NCI-H82 (cell line): ENCODE measurements at places on chromosomes 7 and 10.
A peak's percentile ranks its signal among the peaks of the same experiment; 100 is the strongest.

GRCh38 chr10:27614776-27615175 is 110.7 kb downstream of the RAB18 start:
- no peak for DNase-seq

DNA sequence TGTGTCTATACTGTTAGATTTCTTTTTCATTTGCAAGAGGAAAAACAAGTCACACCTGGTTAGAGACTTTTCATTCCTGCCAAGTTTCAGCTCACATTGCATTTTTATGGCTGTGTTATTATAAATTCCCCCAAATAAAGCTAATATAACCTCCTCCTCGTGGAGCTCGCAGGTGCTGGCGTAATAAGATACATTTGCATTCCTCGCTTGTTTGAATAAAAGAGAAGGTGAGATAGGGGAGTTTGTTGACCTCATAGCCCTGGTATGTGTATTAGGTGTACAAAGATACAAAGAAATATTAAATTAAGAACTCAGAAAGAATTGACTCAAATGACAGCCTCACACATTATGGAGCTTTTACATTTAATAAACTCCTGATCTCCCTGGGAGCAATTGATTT is 257.7 kb upstream of the SP8 start:
- no peak for DNase-seq

GRCh38 chr7:17302575-17303142 is 4.2 kb downstream of the AHR start:
- DNase-seq, result no peak

DNA sequence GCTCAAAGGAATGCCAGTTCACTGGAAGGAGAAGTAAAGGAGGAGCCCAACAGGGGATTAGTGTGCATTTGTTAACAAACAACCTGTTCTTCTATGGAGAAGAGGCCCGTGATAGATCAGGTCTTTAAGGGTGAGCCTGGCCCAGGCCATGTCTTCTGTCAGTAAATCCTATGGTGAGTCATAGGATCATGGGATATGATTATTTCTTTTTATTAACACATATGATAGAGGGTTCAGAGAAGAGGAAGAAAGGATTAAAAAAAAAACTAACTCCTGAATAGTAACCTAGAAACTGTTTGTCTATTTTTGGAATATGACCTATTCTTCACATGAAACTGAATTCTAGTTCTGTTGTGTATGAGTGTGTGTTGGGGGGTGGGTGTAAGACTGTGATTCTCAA is 70.4 kb downstream of the GPR158 start:
- no peak for DNase-seq

GRCh38 chr10:3452173-3452626 is 279.6 kb upstream of the PITRM1 start:
- no peak for DNase-seq

GRCh38 chr10:91901784-91902677 is 7.3 kb downstream of the FGFBP3 start:
- no peak for DNase-seq

- DNase-seq, result no peak
Measured at GRCh38 chr10:72242675-72243074, 26.6 kb upstream of the ASCC1 start.

DNA sequence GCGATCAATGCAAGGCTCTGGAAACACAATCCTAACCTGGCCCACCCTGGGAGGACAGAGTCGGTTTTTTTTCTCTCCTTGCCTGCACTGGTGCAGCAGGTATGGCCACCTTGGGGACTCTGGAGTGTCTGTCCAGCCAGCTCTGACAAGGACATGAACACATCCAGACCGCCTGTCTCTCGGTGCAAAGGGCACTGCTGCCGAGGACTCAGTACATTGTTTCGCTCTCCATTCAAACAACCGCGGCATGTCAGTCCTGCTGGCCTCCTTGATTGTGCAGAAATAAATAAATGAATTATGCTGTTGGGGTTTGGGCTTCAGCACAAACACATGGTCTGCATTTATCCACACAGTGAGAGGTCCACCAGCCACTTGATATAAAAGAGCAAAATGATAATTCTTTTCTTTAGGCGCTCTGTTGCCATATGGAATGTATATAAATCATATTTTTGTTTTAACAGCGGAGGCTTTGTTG is 565.2 kb downstream of the KCNMA1 start:
- DNase-seq, result no peak

GRCh38 chr10:19971343-19972052 is 155.3 kb downstream of the PLXDC2 start:
- DNase-seq, result peak; percentile 13

DNA sequence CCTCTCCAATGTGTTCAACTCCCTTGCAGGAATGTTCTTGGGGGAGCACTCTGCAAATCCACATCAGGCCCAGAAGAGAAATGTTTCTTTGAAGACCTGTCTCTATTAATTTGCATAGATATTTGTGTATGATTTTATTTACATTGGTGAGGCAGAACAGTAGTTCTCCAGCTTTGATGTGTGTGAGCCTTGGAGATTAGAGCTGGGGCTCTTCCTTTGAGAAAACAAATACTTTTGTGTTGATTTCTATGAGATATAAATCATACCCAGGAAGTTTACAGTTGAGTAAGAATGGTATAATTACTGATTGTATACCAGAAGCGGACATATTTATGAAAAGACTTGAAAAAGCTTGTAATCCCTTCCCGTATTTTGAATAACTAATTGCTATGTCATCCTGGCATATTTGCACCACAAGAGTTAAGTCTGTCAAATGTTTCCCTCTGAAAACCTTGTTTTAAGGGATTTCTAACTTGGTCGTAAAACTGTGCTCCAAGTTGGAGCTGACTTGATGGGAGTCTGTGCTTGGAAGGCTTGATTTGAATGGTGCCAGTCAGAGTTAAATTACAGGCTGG is 468.5 kb downstream of the LRMDA start:
- DNase-seq, result no peak

DNA sequence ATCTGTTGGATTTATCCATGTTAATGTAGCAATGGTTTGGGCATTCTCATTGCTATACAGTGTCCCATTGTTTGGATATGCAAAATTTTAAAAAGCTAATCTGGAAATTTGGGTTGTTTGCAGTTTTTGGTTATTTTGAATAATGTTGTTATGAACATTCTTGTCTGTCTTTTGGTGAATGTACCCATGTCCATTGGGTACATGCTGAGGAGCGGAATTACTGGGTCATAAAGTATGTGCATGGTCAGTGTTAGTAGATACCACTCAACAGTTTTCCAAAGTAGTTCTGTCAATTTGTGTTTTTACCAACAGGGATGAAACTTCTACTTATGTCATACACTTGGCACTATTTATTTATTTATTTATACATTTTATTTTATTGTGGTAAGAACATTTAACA is 153.9 kb downstream of the LRMDA start:
- no peak for DNase-seq

DNA sequence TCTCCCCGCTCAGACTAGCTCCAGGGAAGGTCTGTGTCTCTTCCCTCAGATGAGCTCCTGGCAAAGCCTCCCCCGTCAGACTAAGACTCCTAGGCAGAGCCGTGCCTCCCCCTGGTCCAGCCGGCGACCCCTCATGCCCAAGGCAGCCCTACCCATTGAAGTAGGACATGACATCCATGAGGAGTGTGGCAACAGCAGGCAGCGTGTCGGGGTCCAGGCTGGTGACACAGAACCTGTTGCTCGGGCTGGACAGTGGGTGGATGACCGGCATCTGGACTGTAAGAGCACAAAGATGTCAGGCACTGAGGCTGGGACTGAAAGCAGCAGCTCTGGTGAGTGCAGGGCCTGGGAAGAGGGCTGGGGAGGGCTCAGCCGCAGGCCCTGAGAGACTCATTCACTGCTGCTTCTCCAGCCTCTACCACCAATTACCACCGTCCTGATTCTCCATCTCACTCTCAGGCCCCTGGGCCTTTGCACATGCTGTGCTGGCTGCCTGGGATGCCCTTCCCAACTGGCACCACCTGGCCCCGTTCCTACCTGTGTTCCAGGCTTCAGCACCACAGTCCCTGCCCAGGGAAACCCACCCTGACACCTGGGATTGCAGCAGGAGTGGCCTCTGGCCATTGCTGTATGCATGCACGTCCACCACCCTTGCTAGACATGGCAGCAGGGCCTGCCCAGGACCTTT is 2.8 kb downstream of the PVRIG start:
- DNase-seq, result no peak

GRCh38 chr10:3758491-3758970 is 26.5 kb downstream of the KLF6 start:
- no peak for DNase-seq

GRCh38 chr7:29345590-29345989 is 151.0 kb downstream of the CHN2 start:
- peak; percentile 70 for DNase-seq

- no peak for DNase-seq
Measured at GRCh38 chr7:115976651-115977050, 53.9 kb downstream of the TFEC start.

- peak; percentile 88 for DNase-seq
Measured at GRCh38 chr10:68208424-68209042, 23.4 kb downstream of the ATOH7 start.

GRCh38 chr10:20709708-20710107 is 187.4 kb downstream of the NEBL start:
- no peak for DNase-seq

GRCh38 chr10:29555091-29555745 is 79.6 kb downstream of the SVIL start:
- no peak for DNase-seq

DNA sequence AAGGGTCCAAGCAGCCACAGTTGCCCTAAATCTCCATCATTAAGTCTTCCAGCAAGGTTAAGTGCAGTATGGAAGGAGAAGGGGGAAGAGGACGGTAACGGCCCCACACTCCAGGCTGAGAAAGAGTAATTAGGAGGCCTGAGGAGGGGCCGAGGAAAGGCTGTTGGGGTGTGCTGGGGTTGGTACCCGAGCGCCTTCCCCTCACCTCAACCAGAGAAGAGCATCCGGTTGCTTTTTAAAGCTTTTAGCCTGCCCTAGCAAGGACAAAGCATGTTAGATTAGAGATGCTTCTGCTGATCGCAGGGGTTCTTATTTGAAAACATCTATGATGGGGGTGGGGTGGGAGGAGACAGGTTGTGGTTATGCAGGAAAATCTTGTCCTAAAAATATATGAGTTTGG is 9.0 kb upstream of the ZSCAN21 start:
- DNase-seq, result no peak

- no peak for DNase-seq
Measured at GRCh38 chr7:23893176-23893941, 183.3 kb downstream of the STK31 start.

DNA sequence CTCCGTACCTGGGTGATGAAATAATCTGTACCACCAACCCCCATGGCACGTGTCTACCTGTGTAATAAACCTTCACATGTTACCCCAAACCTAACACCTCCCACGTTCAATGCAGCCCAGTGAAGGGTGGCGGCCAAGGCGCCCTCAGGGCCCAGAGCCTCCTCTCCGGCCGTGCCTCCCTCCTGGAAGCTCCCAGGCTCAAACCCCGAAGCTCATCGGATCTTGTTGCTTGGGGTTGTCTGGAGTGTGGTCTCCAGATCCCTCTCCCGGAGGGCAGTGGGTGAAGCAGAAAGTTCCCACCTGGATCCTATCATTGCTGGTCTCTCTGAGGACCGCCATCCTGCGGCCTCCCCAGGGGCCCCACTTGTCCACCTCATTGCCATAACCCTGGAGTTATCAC is 9.4 kb upstream of the KNDC1 start:
- no peak for DNase-seq

- DNase-seq, result no peak
Measured at GRCh38 chr7:44193011-44193802, 4.0 kb upstream of the GCK start.

DNA sequence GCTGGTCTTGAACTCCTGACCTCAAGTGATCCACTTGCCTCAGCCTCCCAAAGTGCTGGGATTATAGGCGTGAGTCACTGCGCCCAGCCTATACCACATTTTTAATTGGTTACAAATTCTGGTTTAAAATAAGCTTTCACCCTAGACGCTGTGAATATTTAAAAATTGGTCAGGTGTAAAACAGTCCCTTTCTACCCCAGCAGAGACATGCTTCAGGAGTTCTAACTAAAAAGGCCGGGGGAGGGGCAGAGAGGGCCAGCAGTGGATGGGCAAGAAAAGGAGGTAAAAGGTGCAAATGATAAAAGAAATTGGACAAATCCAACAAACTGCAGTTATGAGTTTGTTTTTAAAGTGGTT is 70.0 kb downstream of the WAPL start:
- DNase-seq, result no peak

GRCh38 chr7:157518514-157519175 is 181.8 kb downstream of the DNAJB6 start:
- DNase-seq, result no peak

DNA sequence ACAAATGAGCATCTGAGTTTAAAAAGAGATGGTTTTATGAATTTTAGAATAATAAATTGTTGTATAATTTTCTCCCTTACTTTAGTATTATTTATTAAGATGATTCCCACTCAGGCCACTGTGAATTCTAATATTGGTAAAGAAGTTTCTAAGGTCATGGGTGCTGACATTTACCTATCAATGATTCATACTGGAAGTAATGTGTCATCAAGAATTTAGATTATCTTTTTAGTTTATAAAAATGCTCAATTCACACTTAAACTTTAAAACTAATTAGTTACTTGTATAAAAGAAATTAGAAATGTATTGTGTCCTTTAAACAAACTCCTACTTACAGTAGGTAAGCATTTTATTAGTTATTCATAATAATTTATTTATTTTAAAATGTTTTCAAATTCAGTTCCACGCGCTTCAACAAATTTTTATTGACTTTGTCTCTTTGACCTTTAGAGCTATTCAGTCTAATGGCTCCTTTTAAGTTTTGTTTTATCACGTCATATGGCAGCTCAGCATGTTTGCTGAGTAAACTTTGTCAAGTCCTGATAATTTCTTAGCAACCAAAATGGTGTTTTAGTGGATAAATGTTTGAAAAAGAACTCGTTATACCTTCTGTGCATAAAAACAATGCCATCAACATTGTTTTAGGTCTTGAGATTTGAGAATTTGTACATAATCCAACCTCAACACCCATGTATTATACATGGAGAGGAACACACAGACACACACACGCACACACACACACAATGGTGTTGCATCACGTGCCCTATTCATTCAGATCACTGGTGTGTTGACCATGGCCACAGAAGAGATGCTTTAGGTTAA is 15.1 kb upstream of the MRC1 start:
- DNase-seq, result no peak

- no peak for DNase-seq
Measured at GRCh38 chr10:88458209-88458608, 124.9 kb downstream of the RNLS start.

DNA sequence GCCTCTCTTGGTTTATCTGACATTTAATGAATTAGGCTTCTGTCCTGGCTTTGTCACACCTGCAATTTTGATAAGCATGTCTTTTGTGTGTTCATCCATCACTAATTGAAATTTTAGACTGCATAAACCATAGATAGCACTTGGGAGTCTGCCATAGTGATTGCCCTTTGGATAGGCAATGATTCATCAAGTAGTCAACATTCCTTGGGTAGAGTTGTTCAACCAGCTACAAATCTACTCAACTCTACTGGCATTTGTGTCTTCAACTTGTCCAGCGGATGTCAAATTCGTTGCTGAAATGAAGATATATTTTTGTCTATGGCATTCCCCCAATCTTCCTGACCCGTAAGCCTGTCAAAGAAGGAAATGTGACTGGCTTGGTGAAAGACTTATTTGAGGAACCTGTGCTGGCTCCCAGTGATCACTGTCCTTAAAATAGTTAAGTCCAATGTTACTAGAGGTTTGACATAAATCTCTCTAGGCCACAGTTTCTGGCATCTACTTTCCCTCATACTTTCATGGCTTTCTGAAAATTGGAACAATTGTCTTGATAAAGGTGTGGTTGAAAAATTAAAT is 33.7 kb upstream of the CREB5 start:
- DNase-seq, result no peak

GRCh38 chr7:84022684-84023308 is 171.8 kb downstream of the SEMA3A start:
- no peak for DNase-seq

- no peak for DNase-seq
Measured at GRCh38 chr10:30940256-30940655, 91.4 kb downstream of the ZNF438 start.
